ENCODE measurements at places on chromosomes 3 and 15.
A peak's percentile ranks its signal among the peaks of the same experiment; 100 is the strongest.

DNA sequence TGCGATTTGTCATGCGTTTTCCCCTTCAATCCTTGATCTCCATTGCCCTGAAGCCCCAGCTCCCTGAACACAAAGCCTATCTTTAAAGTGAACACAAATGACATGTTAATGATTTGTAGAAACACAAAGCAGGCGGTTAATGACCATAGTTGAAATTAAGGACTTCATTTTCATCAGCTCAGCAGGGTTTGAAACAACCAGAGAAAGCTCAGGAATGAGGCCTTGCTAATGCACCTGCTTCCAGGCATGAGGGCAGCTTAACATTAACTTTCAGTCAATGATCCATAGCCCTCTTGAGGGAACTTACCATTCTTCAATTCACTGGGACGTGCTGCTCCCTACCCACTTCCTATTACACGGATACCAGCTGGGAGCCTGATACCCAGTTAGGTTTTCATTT is 427.2 kb upstream of the CBLB start:
- no peak for DNase-seq

- no peak for DNase-seq
Measured at GRCh38 chr15:77342807-77343206, 77.1 kb downstream of the PEAK1 start.

DNA sequence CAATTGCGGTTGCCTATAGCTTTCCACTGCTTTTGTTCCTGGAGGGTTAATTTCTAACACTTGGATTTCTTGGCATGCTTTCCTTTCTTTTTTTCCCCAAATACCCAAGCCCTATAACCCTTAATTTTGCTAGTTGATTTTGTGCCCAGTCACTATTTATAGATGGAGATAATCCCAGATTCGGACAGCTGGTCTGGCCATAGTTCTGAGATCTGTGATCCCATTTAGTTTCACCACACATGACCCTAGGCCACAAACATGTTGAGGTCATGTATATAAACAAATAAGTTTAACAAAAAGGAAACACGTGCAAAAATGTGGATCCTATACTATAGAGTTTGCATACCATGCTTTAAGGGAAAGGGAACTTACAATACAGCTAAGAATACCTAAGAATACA is 111.4 kb downstream of the ZMAT3 start:
- no peak for DNase-seq

- DNase-seq: no peak
Measured at GRCh38 chr3:120652896-120653545, 29.0 kb downstream of the HGD start.

- no peak for DNase-seq
Measured at GRCh38 chr3:176974279-176974678, 223.0 kb downstream of the TBL1XR1 start.

- no peak for DNase-seq
Measured at GRCh38 chr3:113983544-113983943, 35.7 kb downstream of the ZDHHC23 start.

DNA sequence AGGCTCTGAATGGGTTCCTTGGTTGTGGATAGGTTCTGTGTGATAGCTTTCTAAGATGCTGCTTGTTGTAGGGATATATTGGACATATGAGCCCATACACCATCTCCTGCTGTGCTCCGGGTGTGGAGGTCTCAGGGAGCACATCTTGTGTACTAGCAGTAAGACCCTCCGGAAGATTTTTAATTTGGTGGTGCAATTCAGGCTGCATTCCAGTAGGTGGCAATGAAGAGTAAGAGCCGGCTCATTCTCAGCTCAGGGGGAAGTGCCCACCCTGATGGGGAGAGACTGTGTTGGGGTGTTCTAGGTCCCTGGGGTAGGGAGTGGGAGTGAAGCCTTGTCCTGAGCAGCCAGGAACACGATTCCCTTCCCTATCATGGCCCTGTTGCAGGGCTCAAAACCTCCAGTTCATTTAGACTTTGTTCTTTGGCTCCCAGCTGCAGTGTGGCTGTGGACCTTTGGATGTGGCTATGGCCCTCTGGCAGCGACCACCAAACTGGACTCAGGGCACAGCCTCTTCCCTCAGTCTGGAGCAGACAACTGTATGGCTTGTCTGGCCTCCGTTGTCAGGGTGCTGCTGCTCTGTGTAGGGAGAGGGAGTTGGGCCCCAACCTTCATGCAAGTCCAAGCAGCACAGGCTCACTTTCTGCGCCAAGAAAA is 104.7 kb downstream of the UNC13C start:
- DNase-seq: peak; percentile 17

DNA sequence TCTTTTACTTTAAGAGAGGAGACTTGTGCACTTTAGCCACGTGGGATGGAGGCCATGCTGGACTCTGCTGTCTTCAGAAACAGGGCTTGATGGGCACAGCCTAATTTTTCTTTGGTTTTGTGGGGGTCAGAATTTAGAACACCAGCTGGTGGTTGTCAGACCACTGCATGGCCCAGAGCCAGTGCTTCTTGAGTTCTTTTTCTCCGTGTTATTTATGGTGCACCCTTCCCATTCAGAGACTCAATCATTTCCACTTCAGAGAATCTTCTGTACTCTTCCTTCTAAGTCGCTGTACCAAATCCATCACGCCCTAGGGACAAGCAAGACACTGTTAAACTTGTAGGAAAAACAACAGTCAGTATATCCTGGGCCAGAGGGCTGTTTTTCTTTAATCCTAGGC is 20.1 kb downstream of the PRR23A start:
- no peak for DNase-seq

DNA sequence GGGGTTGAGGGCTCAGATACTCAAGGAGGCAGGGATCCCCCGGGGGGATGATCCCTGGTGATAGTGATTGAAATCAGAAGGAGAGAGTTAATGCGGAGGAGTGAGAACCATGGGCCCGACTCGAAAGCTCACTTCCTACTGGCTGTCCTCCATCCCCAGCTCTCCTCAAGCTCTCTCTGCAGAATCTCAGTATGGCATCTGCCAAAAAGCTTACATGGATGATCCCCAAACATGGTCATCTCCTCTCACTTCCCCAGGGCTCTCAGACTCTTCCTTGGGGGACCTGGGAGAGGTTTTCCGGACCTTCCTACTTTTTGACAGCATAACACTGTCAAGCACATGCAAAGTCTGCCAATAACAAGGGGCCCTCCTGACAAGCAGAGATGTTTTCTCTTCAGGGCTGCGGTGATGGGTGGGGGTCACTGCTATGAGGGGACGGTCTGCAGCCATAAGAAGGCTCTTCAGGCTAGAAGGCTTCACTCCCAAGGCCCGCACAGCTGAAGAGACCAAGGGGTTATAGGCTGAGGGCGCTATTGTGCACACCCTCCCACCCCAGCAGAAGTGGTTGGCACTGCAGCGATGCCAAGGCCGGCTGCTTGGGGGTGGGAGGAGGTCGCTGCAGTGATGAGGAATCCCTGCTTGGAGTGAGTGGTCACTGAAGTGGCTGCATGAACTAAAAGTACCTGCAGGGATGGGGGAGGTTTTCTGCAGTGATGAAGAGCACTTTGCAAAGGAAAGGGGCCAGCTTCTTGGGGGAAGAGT is 828 bp upstream of the VWA5B2 start:
- peak; percentile 31 for DNase-seq

DNA sequence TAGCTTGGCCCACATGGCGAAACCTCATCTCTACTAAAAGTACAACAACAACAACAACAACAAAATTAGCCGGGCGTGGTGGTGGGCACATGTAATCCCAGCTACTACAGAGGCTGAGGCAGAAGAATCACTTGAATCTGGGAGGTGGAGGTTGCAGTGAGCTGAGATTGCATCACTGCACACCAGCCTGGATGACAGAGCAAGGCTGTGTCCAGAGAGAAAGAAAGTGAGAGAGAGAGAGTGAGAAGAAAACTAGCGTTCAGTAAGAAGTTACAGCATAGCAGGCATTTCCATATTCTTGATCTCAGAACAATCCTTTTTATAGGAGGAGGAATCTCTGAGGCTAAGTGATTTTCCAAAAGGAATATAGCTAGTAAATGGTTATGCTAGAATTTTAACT is 1076.1 kb downstream of the AGBL1 start:
- DNase-seq: no peak

DNA sequence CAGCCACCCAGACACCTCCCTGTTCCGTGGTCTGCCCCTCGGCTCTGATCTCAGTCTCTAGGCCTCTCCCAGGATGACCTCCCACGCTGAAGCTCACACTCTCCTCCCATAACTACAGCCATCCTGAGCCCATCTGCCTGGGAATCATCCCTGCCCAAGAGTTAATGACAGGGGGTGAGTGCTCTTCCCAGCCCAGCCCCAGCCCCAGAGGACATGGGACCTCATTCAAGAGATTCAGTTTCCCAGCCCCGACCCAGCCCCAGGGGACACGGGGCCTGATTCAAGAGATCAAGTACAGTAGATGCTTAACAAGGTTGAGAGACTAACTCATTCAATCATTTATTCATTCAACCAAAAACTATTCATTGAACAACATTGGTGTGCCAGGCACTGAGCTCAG is 272.0 kb downstream of the XXYLT1 start:
- DNase-seq: no peak

GRCh38 chr3:42230860-42231259 is 35.1 kb downstream of the CCK start:
- DNase-seq: no peak

- DNase-seq: no peak
Measured at GRCh38 chr15:98655732-98656131, 7.4 kb downstream of the IGF1R start.

- no peak for DNase-seq
Measured at GRCh38 chr15:42011074-42011473, 9.8 kb downstream of the PLA2G4E start.

- no peak for DNase-seq
Measured at GRCh38 chr3:53823956-53824657, 22.1 kb downstream of the CHDH start.

GRCh38 chr3:135000465-135000864 is 205.4 kb downstream of the EPHB1 start:
- no peak for DNase-seq

DNA sequence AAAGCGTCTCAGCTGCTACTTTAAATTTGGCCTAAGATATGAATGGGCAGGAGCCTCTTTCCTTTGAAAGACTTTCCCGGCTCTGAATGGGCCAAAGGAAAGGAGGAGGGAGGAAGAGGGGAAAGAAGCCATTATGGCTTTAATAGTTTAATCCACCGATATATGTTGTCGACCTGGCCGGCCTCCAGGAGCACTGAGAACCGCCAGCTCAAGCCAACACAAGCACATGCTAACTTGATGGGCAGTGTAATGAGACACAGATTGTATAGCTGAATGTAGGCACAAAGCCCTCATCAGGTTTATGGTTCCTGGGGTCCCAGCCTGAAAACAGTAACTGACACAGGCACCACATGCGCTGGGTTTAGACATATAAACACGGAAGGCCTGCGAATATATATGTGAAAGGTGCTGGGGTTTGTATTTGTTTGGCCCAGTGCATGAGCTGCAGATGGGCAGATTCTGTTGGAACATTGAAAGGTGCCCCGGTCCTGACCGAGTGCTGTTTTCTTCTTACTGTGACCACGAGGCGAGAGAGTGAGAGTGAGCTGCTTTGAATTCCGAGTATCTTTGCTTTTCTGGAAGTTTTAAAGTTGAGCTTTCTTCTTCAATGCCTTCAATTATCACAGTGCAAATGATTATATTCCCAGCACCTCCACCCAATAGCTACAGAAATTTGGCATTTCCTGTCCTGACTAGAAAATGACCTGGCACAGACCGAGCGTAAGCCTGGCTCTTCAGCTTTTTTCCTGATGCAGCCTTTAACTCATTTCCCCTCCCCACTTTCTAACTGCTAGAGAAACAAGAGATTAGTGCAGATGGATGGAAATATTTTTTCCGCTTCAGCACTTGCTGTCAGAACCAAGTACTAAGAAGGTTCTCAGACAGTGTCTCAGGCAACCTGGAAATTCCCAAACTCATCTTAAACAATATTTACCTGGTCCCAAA is 267.3 kb downstream of the RORA start:
- DNase-seq: no peak

- peak; percentile 83 for DNase-seq
Measured at GRCh38 chr3:126522363-126522788, 1.6 kb upstream of the CHST13 start.

- DNase-seq: no peak
Measured at GRCh38 chr15:79185199-79185598, 94.6 kb upstream of the RASGRF1 start.

DNA sequence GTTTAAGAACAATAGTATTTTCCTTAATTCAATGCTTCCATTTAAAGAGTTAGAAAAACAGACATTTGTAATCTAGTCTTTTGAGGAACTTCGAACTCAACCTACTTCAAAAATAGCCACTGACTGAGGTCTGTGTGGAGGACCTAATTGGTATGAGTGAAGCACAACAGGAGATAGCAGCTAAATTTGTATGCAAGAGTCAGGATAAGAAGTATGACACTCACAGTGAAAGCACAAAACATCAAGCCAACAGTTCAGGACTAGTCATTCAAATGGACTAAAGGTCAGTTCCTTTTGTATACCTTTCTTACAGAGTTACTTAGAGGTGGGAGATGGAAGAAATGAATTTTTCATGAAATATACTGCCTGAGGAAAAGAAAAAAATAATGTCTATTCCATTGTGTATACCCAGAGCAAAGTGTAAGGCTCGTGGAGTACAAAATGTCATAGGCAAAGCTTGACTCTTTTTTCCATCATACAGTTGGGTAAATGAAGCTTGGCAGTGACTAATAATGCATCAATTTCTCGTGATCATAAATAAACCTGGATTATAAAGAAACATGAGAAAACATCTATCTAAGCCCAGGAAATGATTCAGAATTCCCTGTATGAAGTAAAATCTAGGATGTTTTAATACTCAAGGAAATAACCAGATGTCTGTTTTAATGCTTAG is 1005.2 kb upstream of the CADM2 start:
- DNase-seq: no peak

DNA sequence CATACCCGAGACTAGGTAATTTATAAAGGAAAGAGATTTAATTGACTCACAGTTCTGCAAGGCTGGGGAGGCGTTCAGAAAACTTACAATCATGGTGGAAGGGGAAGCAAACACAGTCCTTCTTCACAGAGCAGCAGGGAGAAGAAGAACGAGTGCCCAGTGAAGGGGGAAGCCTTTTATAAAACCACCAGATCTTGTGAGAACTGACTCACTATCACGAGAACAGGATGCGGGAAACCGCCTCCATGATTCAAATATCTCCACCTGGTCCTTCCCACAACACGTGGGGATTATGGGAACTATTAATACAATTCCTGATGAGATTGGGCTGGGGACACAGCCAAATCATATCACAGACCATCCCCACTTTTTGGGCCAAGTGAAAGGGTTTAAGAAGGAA is 58.8 kb upstream of the CTXND1 start:
- DNase-seq: no peak

GRCh38 chr3:43378066-43378935 is 92.0 kb downstream of the SNRK start:
- peak; percentile 80 for DNase-seq

GRCh38 chr3:29683018-29683993 is 402.4 kb downstream of the RBMS3 start:
- DNase-seq: peak; percentile 47

- DNase-seq: peak; percentile 72
Measured at GRCh38 chr3:124887177-124887931, at the start of gene ITGB5. ITGB5 (minus strand) TSS chr3:124887365; CDS start chr3:124887000, 365 bp downstream.

GRCh38 chr3:20235796-20236195 is 49.8 kb upstream of the SGO1 start:
- no peak for DNase-seq

- DNase-seq: no peak
Measured at GRCh38 chr3:30522476-30522875, 83.9 kb upstream of the TGFBR2 start.
